Stimulated activated CD8-positive, alpha-beta memory T cell treated with anti-CD3 and anti-CD28 coated beads, Interleukin-15, amount 100 ng/mL, for 24 hours (primary cell): ENCODE measurements at places on chromosomes 4 and X.

GRCh38 chrX:9090766-9091165 is 56.8 kb upstream of the FAM9B start:
- no peak for DNase-seq

DNA sequence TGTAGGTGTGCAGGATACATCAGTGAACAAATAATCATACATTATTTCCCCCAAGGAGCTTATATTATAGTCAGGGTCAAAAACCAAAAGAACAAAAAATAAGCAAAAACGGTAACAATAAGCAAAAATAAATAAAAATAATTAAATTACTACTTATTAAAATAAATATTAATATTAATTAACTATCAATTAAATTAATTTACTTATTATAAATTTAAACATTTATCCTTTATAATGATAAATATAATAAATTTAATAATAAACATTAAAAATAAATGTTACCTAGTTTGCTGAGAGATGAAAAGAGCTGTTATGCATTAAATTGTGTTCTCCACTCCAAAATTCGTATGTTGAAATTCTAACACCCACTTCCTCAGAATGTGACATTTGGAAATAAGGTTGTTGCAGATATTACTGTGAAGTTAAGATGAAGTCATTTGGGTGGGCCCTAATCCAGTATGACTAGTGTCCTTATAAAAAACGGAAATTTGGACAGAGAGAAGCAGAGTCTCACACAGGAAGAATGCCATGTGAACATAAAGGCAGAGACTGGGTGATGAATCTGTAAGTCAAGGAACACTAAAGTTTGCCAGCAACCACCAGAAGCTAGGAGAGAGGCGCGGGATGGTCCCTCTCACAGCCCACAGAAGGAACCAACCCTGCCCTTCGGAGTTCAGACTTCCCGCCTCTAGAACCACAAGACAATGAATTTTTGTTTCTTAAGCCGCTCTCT is 67.2 kb upstream of the IBSP start:
- DNase-seq = no peak

DNA sequence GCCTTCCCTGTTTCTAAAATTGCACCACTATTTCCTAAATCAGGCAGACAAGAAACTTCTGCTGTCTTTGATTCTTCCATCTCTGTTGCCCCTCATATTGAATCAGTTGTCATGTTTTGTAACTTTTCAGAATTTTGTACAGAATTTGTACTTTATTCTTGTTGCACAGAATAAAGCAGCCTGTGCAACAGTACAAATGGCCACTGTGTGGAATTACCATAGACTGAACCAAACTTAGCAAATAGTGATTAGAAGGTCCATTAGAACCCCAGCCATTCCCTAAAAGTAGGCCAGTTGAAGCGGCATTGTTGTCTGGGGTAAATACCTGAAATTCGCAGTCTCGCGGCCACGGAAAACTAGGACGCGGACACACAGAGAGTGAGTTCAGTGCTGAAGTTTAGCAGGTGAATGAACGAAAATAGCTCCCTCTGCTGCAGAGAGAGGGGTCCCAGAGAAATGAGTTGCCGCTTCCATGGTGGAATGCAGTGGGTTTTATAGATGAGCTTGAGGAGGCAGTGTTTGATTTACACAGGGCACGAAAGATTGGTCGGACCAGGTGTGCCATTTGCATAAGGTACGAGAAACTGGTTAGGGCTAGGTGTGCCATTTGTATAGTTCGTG is 71.8 kb downstream of the C4orf33 start:
- DNase-seq = no peak

DNA sequence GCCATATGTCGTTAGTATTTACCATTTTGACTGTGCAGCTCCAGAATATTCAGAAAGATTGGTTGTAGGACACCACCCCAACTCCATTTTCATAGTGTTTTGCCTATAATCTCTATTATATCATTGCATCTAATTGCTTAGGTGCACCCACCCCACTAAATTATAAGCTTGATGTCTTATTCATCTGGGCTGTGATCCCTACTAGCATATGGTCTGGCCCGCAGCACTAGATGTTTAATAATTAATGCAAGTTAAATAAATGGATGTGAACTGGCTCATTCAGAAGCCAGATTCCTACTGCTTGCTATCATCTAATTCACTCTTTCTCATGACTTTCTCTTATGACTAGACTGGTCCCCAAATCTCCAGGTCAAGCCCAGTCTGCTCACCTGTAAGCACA is 143.5 kb downstream of the RELL1 start:
- no peak for DNase-seq

GRCh38 chrX:39577206-39577984 is 520.4 kb downstream of the BCOR start:
- DNase-seq = no peak

GRCh38 chrX:21745756-21746155 is 12.2 kb downstream of the SMPX start:
- DNase-seq = no peak

DNA sequence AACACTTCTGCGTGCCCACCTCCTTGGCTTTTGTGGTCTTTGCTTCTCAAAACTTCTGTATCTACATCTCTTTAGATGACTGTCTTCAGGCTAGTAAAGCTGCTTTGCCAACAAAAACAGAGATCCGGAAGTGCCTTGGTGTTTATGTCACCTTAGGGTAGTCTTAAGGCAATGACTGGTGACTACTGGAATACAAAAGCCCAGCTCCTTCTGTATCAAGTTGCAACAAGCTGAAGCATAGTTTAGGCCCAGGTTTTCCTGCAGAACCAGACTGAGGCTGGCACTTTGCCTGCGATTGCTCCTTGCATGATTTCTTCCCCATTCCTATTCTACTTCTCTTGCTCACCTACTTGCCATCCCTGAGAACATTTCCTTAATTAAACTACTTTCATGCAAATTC is 333.8 kb downstream of the DMD start:
- DNase-seq = no peak

DNA sequence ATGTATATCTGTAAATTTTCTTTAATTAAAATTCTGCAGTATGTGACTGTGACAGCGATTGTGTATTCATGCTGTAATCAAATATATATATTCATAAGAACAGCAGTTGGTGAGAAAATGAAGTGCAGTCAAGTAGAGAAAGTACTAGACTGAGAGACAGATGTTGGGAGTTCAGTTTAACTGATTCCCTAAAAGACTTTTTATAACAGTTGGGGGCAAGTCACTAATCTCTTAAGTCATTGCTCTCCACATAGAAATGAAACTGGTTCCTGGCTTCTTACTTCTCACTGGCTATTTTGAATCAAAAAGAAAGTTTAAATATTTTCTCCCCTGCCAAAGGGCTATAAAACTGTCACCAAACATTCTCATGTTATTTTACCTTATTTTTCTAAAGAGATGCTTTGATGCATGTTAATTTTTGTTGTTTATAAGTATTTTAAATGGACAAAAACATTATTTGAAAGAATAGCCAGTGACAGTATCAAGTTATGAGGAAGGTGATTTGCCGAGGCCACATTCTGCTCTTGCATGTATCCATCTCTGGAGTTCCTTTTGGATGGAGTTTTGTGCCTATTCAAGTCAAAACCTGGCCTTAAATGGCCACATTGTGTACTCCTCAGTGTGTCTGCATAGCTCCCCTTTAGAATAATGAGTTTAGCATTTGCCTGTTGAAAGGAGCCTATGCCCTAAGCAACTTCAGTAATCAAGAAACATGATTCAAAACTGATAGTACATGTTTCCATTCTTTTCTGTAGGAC is 30.8 kb downstream of the EXOC1 start:
- no peak for DNase-seq

GRCh38 chrX:44178274-44179053 is 165.0 kb downstream of the EFHC2 start:
- DNase-seq = no peak

- DNase-seq = no peak
Observed at GRCh38 chrX:1248331-1249061, 20.1 kb upstream of the CSF2RA start.
